ENCODE measurements at places on chromosomes 3 and 15.
A peak's percentile ranks its signal among the peaks of the same experiment; 100 is the strongest.

DNA sequence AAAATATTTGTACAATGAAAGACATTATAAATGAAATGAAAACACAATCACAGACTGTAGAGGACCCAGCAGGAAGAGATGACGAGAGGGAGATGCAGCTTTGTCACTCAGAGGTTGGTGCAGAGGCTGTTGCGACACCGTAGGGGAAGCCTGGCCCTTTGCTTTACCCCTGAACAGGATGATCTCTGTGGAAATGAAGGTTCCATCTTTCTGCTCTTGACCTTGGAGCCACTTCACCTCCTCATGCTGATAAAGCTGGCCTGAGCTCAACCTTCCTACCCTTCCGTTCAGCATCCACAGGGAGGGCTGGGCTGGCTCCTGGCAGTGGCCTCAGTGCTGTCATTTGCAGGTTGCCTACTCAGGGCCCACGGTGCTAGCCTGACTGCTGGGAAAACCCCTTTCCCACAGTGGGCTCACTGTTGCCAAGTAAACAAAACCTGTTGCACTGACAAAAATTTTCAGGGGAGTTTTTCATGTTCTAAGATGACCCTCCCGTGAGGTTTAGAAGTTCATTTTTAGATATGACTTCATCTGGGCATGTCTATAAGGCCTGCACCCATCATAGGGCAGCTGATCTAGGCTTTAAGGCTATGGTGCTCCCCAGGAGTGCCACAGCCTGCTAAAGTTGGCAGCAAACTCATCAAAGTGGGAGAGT lies 3.0 kb upstream of the CD80 start:
- no peak for DNase-seq

- no peak for DNase-seq
Observed at GRCh38 chr3:182183716-182184430, 472.1 kb downstream of the SOX2 start.

- no peak for DNase-seq
Observed at GRCh38 chr3:43405888-43406642, 119.7 kb downstream of the SNRK start.

DNA sequence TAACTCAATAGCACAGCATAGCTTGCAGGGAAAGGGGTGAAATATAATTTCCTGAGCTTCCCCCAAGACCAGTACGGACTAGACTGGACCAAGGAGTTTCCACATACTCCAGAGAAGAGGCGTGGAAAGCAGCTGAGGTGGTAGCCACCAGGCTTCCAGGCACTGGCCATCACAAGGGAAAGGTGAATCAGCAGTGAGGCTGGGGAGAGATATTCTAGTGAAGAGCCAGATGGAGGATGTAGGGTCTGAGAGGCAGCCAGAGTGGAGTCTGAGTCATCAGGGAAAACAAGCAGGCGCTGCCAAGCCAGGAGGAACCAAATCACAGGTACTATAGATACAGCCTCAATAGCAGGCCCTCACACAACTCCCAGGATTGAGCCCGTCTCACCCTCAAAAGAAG lies 9.6 kb upstream of the RASA2 start:
- DNase-seq, result no peak

- no peak for DNase-seq
Observed at GRCh38 chr3:17356585-17356984, 385.8 kb downstream of the TBC1D5 start.

DNA sequence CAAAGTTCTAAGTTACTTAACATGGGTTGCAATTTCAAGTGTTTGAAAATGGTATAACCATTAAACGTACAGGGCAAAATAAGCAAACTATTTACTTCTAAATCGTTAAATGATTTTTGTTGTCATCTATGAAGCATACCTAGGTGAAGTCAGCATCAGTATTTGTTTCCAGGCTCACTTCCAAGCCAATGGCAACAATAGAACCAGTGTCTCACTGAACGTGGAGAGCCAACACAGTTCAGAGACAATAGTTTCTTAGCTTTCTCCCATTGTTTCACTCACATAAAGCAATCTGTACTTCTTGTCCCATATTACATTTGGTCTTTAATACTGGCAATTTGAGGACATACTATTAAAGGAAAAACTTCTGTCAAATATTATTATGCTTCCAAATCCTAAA lies 397.2 kb downstream of the MECOM start:
- no peak for DNase-seq

GRCh38 chr3:127889461-127889863 lies 25.6 kb upstream of the KBTBD12 start:
- no peak for DNase-seq

- no peak for DNase-seq
Observed at GRCh38 chr3:64152086-64152485, 73.2 kb downstream of the PRICKLE2 start.

GRCh38 chr15:42919308-42919707 lies 1.3 kb downstream of the TTBK2 start:
- peak; percentile 14 for DNase-seq

GRCh38 chr3:32261545-32261944 lies 23.1 kb downstream of the CMTM8 start:
- no peak for DNase-seq

GRCh38 chr15:81386947-81387346 lies 12.9 kb upstream of the TMC3 start:
- DNase-seq, result no peak

DNA sequence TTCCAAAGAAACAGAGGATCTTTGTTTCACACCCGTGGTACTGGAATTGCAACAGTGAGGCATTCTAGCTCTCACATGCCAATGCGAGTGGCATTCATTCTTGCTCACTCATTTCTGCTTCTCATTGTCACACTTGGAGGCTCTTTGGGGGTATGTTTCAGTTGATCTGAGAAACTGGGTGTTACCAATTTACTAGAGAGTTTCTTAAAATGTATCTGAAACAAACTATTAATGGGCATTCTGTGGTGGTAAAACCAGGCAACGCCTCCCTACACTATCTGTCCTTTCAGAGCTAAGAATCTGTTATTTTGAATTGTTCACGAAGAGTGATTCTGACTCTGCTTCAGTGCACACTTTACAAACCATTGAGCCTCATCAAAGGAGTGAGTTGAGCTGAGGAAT lies 140.6 kb upstream of the BHLHE40 start:
- DNase-seq, result no peak

DNA sequence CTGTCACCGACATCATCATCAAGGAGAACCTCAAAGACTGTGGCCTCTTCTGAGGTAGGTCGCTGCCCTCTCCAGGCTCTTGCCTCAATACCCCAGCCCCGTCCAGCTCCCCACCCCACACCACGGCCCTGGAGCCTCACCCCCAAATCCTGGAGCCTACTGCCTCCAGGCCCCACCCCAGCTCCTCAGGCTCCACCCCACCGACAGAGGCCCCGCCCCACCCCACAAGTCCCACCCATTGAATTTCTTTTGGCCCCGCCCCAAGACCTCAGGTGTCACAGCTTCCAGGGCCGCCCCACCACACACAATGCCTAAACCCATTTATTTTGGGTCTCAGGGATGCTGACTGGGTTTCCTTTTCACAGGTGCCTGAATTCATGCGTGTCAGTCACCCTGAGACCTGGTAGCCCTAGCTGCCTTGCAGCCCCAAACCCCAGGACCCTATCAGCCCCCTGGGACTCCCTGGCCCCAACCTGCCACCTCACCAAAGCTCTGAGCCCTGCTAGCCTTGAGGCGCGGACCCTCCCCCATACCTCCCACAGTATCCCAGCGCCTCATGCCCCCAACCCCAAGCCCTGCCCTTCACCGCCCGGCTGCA lies 3.6 kb downstream of the GNAT1 start:
- no peak for DNase-seq

DNA sequence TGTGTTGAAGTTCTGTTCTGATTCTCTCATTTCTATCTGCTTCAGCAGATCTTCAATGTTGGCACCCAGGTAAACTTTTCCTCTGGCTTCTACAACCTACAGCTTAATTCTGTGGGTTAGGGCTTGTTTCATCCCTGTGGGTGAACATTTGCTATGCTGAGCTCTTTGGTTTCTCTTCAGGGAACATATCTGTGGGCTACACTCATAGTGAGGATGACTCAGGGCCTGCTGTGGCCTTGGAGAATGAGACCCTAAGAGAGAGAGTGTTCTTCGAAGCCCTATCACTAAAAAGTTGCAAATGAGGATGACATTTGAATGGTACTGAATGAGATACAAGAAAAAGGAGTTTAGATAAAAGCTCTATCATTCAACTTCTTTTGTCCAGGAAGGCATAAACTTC lies 346.2 kb upstream of the CBLB start:
- DNase-seq, result no peak

DNA sequence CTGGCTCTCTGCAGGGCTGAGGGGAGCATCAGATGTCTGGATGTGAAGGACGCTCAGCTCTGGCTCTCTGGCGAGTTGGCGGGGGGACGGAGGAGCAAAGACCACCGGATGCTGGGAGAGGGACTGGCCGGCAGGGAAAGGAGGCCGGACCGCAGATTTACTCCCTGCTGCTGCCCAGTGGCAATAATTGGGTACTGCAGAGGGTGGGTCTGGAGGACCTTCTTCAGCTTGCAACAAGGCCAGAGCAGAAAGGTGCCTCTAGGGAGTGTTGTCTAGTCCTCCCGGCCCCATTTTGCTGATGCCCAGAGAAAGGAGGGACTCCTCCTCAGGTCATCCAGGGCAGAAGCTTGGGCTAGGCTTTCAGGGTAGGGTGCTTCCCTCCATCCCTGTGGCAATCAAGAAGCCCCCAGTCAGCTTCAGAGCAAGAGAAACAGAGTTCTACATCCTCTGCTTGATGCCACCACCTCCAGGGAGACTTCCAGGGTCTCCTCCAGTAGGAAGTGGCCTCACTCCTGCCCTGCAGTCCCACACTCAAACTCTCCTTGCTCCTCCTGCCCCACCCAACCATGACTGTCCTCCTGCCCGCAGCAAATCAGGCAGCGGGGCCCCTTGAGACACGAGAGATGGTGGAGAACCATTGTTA lies 20.3 kb upstream of the CSPG4 start:
- DNase-seq, result peak; percentile 57

GRCh38 chr15:70102827-70103226 lies 5.1 kb upstream of the TLE3 start:
- no peak for DNase-seq

GRCh38 chr3:11391174-11391879 lies 119.1 kb downstream of the ATG7 start:
- DNase-seq, result no peak

DNA sequence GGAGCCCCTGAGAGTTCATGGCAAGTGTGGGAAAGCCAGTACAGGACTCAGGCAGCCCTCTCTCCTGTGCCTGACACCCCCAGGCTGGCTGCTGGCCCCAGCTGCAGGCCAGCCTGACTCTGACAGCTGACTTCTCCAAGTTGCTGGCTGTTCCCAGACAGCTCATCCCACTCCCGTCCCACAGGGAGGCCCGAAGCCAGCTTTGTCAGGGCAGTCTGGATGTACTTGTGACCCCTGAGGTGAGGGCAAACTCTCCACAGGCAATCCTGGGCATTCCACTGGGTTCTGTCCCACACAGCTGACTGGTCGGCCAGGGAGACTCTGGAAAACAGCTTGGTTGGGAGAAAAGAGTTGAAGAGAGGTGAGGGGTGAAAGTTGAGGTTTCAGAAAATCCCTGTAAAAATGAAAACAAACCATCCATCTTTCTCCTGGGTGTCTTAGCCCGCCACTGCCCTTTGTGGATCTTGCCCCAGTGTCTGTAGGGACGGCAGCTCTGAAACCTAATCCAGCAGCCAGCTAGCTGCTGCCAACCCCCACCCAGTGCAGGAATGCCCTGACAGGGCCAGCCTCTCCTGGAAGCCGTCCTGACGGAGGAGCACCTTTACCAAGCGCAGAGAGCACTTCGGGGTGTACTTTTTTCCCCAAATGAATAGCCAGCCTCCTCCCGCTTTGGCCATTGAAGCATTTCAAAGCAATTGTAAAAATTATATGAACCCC lies 87.9 kb downstream of the DNAJB8 start:
- no peak for DNase-seq

- no peak for DNase-seq
Observed at GRCh38 chr15:71374607-71375352, 259.5 kb downstream of the THSD4 start.

DNA sequence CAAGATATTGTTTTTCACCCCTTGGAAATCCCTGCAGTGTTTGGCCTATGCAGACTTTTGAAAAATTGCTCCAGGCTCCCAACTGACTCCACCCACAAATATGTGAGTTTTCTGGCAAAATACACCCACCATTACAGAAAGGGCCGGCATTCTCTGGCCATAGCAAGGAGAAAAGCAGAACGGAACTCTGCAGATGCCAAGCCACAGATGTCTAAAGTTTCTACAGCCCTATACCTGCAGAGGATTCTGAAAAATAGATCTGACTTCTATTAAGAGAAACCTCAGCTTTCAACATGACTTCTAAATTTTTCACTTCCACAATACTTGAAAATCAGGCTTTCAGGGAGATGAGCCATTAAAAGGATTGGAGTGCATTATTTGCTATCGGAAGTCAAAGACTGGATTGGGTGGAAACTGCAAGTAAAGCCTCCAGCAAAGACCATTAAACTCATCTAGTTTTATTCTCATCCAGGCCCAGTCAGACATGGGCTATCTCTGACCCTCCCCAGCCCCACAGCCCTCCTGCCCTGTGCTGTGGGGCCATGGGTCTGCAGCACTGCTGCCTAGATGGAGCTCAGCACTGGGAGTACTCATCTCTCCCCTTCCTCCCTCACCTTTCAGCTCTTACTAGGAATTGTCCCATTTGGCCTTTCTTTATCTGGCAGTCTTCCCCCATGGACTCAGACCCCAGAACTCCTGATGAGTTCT lies 243.1 kb upstream of the GOLGA6L4 start:
- no peak for DNase-seq

- DNase-seq, result no peak
Observed at GRCh38 chr3:119669906-119670570, 7.2 kb downstream of the COX17 start.

DNA sequence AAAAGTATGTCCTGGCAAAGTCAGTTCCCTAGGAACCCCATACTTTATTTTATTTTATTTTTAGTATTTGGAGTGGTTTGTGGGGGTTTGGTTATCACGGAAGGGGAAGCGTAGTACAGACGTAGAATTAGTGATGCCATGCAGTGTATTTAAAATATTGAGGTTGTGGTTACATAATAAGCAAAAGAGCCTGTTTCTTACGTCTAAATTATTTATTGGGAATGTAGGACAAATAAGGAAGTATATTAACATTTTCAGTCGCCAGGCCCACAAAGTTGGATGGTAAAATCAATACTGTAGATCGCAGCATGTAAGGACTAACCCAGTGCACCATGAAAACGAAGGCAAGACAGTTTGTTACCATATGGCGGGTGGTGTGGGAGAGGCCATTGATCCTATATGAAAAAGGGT lies 558 bp downstream of the DTWD1 start:
- DNase-seq, result peak; percentile 58

GRCh38 chr3:186664119-186664495 lies 1.7 kb upstream of the HRG start:
- no peak for DNase-seq

GRCh38 chr3:168093790-168094189 lies 1.9 kb downstream of the GOLIM4 start:
- DNase-seq, result peak; percentile 25

- peak; percentile 6 for DNase-seq
Observed at GRCh38 chr3:73258057-73258456, 196.6 kb downstream of the EBLN2 start.

DNA sequence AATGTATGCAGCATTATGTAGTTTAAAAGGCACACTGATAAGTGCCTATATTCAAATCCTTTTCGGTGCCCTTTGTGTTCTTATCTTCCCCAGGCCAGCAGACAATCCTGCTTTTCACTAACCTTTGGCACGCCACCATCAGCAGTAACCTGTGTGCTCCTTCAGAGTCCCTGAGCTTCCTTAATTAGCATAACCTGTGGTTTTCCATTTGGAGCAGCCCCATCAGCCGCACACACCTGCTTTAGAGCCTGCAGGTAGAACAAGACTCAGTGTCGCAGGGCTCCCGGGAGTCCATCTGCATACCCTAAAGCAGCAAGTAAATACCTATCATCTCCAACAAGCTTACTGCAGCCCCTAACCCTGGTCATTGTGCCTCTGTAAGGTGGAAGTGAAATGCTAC lies 755.1 kb downstream of the ROBO2 start:
- no peak for DNase-seq
